ENCODE measurements at places on chromosomes 4 and X. TPM values are rescaled to one million over a fixed set of nuclear protein-coding genes. Genes with fewer than 3 reads are reported as not detected.

Gene STEEP1
- 24.5 TPM for polyA plus RNA-seq

Gene TAB3
- 45.2 TPM for polyA plus RNA-seq

GRCh38 chrX:3485727-3486126 is 139.3 kb upstream of the MXRA5 start:
- H3K36me3 ChIP-seq, result no peaks in the 10 kb centered on the region
- no peaks in the 10 kb centered on the region for H3K4me1 ChIP-seq
- H3K27ac ChIP-seq, result no peak overlapping the region

GRCh38 chr4:10416441-10416840 is 40.8 kb downstream of the ZNF518B start:
- H3K27me3 ChIP-seq, result no peaks in the 10 kb centered on the region
- no peak overlapping the region for H3K4me3 ChIP-seq
- no peak overlapping the region for H3K27ac ChIP-seq
- DNase-seq, result no peak
- H3K4me1 ChIP-seq, result no peaks in the 10 kb centered on the region

- H3K4me3 ChIP-seq, result no peak overlapping the region
- H3K27ac ChIP-seq, result no peak overlapping the region
- DNase-seq, result no peak
- H3K27me3 ChIP-seq, result no peaks in the 10 kb centered on the region
- no peaks in the 10 kb centered on the region for H3K36me3 ChIP-seq
Observed at GRCh38 chr4:64584981-64585557, 175.8 kb upstream of the TECRL start.

GRCh38 chr4:130850019-130850524 is 1754.1 kb downstream of the C4orf33 start:
- H3K4me3 ChIP-seq, result no peak overlapping the region
- H3K36me3 ChIP-seq, result no peaks in the 10 kb centered on the region
- no peaks in the 10 kb centered on the region for H3K4me1 ChIP-seq
- no peaks in the 10 kb centered on the region for H3K27me3 ChIP-seq
- H3K27ac ChIP-seq, result no peak overlapping the region
- DNase-seq, result no peak

- no peak overlapping the region for H3K4me3 ChIP-seq
- H3K4me1 ChIP-seq, result peaks cover 13% of the 10 kb centered on the region
- H3K27me3 ChIP-seq, result peaks cover 49% of the 10 kb centered on the region
Observed at GRCh38 chr4:107037199-107037584, 1.1 kb upstream of the DKK2 start.

- H3K27ac ChIP-seq, result peak within 1 kb of the TSS; percentile 90
- H3K4me3 ChIP-seq, result peak within 1 kb of the TSS; percentile 57
- no peaks in the 10 kb centered on the region for H3K4me1 ChIP-seq
- H3K27me3 ChIP-seq, result no peaks in the 10 kb centered on the region
Observed at GRCh38 chrX:64205441-64205734, at the start of gene AMER1. Gene AMER1 (minus strand): TSS chrX:64205708. CDS start chrX:64193286, 12,422 bp downstream.

DNA sequence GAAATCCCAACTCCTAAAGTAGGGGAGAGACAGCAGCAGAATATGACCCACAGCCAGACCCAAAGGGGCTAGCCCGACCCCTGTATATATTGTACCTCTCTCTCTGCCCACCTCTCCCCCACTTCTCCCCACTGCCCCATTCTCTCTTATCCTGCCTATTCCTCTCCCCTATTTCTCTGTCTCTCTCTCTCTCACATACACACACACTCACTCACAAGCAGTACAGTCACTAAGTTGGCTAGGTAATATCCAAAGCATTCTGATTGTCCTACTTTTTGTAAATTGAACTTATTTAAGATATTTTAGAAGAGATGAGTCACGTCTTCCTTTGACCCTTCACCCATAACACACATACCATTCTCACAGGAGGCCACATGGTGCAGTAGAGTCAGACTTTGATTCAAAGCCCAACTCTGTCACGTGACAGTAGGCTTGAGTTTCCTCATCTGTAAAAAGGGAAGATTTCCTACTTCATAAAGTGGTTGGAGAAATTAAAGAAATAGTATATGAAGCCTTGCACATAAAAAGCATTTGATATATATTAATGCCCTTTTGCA is 29.5 kb downstream of the SRPX2 start:
- H3K4me1 ChIP-seq, result peaks cover 10% of the 10 kb centered on the region
- no peak for DNase-seq
- no peaks in the 10 kb centered on the region for H3K27me3 ChIP-seq
- H3K36me3 ChIP-seq, result no peaks in the 10 kb centered on the region

DNA sequence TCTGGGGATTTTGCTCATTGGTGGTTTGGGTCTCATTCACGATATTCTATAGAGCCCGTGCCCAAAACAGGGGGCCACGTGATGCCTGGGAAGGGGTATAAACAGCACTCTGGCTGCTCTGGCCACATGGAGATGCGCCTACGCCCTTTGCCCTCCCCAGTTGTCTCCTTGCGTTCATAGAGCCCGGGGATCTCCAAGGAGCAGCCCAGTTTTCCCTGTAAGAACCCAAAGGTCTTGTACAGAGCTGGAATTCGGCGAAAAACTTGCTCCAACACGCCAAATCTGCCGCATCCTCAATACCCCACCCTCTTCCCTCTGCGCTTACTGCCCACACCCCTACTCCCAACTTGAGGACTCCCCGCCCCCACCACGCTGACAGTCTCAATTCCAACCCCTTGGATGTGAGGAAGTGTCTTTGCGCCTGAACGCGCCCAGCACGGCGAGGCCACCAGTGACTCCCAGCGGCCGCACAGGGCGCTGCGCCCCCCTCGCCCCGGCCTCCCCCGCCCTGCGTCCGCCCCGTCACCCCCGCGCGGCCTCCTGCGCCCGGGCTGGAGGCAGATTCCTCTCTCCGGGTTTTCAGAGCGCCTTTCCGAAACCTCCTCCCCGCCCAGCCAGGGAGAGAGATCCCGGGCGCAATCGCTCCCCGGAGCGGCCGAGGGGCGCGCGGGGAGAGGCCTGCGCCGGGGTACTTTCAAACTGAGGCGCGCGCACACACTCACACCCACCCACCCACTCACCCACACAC is at the start of gene NHS:
Gene NHS (plus strand): TSS at position 582 of the 748 bp plus-strand sequence. CDS start 558 bp downstream, outside the sequence.
- peak; percentile 68 for DNase-seq
- H3K27ac ChIP-seq, result peak within 1 kb of the TSS; percentile 86
- H3K4me1 ChIP-seq, result peaks cover 2% of the 10 kb centered on the region
- peak within 1 kb of the TSS; percentile 74 for H3K4me3 ChIP-seq
- H3K36me3 ChIP-seq, result no peaks in the 10 kb centered on the region

DNA sequence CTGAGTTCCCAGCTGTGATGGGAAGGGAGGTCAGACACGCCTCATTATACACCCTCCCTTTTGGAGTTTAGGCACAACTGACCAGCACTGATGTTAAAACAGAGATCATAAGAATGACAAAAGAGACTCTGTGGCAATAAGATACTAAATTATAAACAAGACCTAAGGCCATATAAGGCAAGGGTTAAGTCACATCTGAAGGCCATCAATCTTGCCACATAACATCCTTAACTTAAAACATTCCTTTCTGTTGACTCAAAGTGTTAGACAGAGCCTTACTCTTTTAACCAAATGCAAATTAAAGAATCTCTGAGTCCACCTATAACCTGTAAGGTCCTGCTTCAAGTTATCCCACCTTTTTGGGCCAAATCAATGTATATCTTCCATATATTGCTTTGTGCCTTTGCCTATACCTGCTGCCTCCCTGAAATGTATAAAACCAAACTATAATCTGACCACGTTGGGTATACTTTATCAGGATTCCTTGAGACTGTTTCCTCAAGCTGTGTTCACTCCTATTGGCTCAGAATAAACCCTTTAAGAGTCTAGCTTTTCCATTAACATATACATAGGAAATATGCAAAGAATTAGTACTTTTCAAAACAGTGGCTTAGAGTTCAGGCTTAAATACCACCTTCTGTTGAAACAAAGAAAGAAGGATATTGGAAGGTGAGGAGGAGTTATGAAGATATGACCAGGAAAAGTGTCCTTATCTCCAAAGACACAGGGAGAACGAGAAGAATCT is 214.4 kb upstream of the PPP1R2C start:
- no peaks in the 10 kb centered on the region for H3K36me3 ChIP-seq
- no peak overlapping the region for H3K27ac ChIP-seq
- no peaks in the 10 kb centered on the region for H3K27me3 ChIP-seq
- no peak for DNase-seq

DNA sequence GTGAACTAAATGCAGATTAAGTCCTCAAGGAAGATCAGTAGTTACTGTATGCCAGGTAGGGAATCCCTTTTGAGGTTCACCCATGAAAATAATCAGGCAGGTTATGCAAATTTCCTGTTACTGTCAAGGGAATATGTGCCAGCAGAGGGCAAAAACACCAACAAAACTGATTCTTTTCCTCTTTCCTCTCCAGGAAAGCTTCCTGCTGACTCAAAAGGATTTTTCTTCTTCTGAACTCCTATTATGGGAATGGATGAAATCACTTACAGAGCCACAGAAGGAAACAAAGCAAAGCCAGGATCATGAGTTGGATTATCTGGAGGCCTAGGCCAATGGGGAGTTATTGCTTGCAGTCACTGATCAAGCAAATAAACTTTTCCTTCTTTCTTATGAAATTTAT is 49.7 kb downstream of the TMPRSS11F start:
- H3K27ac ChIP-seq, result no peak overlapping the region
- DNase-seq, result no peak
- H3K27me3 ChIP-seq, result no peaks in the 10 kb centered on the region
- no peaks in the 10 kb centered on the region for H3K36me3 ChIP-seq
- no peak overlapping the region for H3K4me3 ChIP-seq
- H3K4me1 ChIP-seq, result no peaks in the 10 kb centered on the region

GRCh38 chr4:6128221-6128850 is 72.0 kb downstream of the JAKMIP1 start:
- no peaks in the 10 kb centered on the region for H3K36me3 ChIP-seq
- no peaks in the 10 kb centered on the region for H3K4me1 ChIP-seq
- no peak overlapping the region for H3K27ac ChIP-seq

GRCh38 chr4:183546376-183546775 is 41.5 kb downstream of the ING2 start:
- DNase-seq, result no peak
- no peaks in the 10 kb centered on the region for H3K4me1 ChIP-seq
- H3K27ac ChIP-seq, result no peak overlapping the region
- no peak overlapping the region for H3K4me3 ChIP-seq
- H3K27me3 ChIP-seq, result no peaks in the 10 kb centered on the region

DNA sequence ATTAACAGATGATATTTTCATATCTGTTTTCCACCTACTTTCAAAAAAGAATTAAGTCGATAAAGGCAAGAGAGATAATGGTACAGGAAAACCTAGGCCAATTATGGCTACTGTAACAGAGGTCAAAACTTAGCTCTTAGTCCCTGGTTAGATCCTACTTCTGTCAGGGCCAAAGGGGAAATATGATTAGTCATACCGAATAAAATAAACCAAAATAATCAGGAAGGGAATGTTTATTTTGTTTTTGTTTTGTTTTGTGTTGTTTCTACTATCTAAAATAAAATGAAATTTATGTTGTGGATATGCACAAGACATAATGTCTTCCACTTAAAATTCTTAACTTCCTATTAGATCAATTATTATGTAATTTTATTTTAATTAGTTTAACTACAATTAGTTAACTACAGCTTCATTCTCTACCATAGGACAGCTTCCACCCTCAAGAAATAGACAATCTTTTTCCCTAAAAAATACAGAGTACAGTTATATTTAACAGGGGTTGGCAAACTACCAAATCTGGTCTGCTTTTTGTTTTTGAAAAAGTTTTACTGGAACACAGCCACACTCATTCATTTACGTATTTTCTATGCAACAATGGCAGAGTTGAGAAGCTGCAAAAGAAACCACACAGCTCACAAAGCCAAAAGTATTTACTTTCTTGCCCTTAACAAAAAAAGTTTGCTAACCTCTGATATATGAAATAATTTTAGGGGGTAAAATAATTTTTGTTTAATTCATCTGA is 25.4 kb downstream of the TMEM47 start:
- no peaks in the 10 kb centered on the region for H3K4me1 ChIP-seq
- H3K4me3 ChIP-seq, result no peak overlapping the region
- H3K27me3 ChIP-seq, result no peaks in the 10 kb centered on the region
- no peaks in the 10 kb centered on the region for H3K36me3 ChIP-seq
- no peak for DNase-seq
- H3K27ac ChIP-seq, result no peak overlapping the region

- no peaks in the 10 kb centered on the region for H3K27me3 ChIP-seq
- peaks cover 25% of the 10 kb centered on the region for H3K36me3 ChIP-seq
- H3K27ac ChIP-seq, result peak overlapping the region; percentile 79
- peak overlapping the region; percentile 59 for H3K4me3 ChIP-seq
- peaks cover 36% of the 10 kb centered on the region for H3K4me1 ChIP-seq
- no peak for DNase-seq
Observed at GRCh38 chr4:673349-674091, 556 bp downstream of the ATP5ME start.

DNA sequence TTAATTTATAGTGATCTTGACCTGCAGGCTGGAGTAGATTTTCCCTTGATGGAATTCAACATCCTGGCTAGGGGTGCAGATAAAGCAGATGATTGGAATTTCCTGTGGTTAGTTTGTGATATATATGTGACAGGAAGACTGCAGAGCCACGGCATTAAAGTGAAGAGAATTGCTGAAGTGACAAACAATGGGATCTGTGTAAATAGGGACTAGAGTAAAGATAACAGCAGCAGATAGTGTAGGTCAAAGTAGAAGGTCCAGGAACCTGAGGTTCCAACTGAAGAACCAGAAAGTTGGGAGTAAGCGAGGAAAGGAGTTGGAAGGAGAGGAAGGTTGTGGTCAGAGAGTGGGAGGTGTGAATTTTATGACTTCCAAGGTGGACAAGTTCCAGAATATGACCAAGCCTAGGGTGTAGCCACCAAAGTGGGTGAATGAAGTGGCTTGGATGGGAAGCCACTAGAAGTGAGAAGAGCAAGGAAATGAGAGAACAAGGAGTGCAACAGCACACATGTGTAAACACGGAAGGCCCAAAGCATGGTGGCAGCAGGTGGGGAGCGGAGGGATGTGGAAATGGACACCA is 325.0 kb downstream of the RAB28 start:
- no peaks in the 10 kb centered on the region for H3K36me3 ChIP-seq
- no peaks in the 10 kb centered on the region for H3K4me1 ChIP-seq
- no peak overlapping the region for H3K4me3 ChIP-seq

GRCh38 chr4:124754681-124755080 is 42.1 kb upstream of the ANKRD50 start:
- no peak for DNase-seq
- no peaks in the 10 kb centered on the region for H3K4me1 ChIP-seq
- H3K27me3 ChIP-seq, result no peaks in the 10 kb centered on the region

- H3K4me1 ChIP-seq, result peaks cover 2% of the 10 kb centered on the region
- H3K36me3 ChIP-seq, result no peaks in the 10 kb centered on the region
- peaks cover under 1% of the 10 kb centered on the region for H3K27me3 ChIP-seq
- H3K27ac ChIP-seq, result no peak overlapping the region
- no peak for DNase-seq
- no peak overlapping the region for H3K4me3 ChIP-seq
Observed at GRCh38 chr4:7206385-7206784, 14.0 kb downstream of the SORCS2 start.

- H3K4me3 ChIP-seq, result no peak overlapping the region
- H3K27me3 ChIP-seq, result no peaks in the 10 kb centered on the region
- H3K4me1 ChIP-seq, result no peaks in the 10 kb centered on the region
- DNase-seq, result no peak
Observed at GRCh38 chr4:33037464-33037863, 2317.3 kb downstream of the PCDH7 start.

GRCh38 chr4:102604222-102604940 is 103.2 kb downstream of the NFKB1 start:
- no peak overlapping the region for H3K27ac ChIP-seq
- H3K27me3 ChIP-seq, result no peaks in the 10 kb centered on the region
- no peak for DNase-seq
- peaks cover 63% of the 10 kb centered on the region for H3K36me3 ChIP-seq
- no peaks in the 10 kb centered on the region for H3K4me1 ChIP-seq

GRCh38 chr4:163665101-163665500 is 170.6 kb downstream of the TMA16 start:
- no peak for DNase-seq
- H3K27me3 ChIP-seq, result no peaks in the 10 kb centered on the region

All from large intestine (tissue), 12 donors.